ENCODE measurements at places on chromosomes 11 and 22.

DNA sequence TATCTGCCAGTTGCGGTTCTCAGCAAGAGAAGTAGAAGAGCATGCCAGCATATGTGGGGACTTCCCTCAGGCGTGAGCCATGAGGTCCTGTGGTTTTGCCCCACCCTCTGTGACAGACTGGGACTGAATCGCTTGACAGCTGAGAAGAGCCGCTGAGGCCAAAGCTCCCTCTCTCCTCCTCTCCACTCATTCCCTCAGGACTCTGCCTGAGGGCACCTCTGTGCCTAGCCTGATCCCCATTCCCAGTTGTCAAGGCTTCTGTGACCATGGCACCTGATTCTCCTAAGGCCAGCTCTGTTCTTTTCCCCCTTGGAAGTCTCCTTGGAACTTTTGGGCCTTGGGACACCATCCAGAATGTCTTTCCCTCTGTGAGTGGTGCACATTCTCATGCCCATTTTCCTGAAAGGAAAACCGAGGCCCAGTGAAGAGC, 27.0 kb downstream of the ART5 start:
- no peak for DNase-seq

DNA sequence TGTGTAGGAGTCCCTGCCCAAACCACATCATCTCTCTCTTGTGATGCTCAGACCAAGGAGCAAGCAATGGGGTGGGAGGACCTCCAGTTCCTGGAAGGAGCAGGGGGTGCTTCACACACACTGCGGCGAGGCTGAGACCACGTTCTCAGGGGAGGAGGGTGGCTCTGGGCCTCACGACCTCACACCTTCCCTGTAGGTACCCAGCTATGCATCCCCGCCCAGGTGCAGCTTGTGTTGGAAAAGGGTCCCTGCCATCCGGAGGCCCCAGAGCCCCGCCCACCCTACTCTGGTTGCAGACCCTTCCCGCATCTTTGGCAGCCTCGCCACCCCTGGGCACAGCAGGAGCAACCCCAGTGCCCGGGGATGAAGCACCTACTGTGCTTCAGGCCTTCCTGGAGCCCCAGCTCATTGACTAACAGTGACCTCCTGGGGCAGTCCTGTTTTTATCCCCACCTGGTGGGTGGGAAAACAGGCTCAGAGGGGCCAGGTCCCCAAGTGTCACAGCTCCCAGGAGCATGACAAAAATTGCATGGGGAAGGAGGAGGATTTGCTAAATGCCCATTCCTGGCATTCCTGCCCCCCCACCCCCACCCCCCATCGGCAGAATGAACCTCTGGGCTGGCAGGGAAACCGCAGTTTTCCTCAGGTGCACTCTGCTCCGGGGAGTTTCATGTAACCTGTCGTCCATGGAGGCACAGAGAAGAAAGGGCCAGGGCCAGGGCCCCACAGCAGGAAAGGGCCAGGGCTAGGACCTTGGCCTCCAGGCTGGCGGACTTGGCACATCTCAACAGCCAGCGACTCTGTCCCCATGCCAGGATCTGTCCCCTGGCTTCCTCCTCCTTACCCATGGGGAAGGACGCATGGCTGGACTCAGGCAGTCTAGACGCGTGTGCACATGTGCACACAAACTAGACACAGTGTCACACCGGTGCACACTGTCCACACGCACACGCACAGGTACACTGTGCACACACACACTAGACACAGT, 81.0 kb downstream of the IGLL1 start:
- no peak for DNase-seq

DNA sequence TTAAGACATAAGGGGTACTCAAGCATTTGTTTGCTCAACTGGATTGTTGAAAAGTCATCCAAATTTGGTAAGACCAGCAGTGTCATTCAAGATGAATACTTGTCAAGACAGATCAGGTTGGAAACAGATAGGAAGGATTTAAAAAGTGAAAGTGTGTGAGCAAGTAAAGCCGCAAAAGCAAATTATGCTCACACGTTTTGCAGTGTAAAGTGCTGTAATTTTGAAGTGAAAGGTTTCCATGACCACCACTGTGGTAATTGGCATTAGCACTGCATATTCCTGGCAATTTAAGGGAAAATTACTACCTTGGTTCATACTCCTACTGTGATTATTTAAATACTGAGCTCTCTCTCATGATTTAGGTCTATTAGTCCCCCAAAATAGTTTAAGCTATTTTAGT, 704.1 kb upstream of the CCDC179 start:
- DNase-seq, result no peak

GRCh38 chr11:116342148-116342547, 430.6 kb downstream of the BUD13 start:
- no peak for DNase-seq

GRCh38 chr11:35372565-35373283, 46.6 kb downstream of the SLC1A2 start:
- no peak for DNase-seq

GRCh38 chr11:70871881-70872280, 380.5 kb downstream of the SHANK2 start:
- no peak for DNase-seq

DNA sequence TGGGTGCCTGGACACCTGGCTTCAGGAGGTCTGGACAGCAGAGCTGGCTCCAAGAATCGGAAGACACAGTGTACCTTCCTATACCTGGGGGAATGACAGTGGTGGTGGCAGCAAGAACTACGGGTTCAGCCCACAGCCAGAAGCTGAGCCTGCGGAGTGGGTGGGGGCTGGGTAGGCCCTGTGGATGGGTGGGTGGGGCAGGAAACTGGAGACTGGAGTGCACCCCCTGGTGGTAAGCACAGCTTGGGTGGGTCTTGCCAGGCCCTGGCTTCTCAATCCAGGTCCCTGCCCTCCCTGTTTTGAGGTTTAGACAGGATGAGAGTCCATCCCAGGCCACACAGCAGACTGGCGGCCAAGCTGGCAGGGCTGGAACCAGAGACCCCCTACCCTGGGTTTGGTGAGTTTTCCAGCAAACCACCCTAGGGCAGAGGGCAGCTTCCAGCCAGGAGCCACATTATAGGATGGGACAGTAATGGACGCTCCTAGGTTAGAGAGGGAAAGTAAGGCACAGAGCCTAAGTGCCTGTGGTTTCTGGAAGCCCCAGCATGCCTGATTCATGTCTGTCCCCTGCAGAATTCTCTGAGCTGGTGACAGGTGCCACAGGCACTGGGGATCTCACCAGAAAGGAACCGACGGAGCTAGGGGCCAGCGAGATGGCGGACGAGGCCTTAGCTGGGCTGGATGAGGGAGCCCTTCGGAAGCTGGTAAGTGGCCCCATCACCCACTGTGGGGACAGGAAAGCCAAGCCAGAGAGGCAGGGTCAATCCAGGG, 1.7 kb downstream of the SMTN start:
- DNase-seq, result no peak

DNA sequence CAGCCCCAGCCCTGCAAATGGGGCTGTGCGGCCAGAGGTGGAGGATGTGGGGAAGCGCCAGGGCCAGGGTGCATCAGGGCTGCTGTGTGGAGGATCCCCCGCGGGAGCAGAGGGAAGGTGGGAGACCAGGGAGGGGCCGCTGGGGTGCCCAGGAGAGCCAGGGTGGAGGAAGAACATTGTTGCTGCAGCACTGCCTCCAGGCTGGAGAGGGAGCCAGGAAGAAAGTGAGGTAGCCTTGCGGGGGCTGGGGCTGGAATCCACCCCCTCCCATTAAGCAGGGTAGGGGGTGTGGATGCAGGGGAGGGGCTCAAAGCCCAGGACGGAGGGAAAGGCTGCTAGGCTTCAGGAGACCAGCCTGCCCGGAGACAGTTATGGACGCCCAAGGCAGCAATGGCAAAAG, 15.0 kb downstream of the CABP7 start:
- no peak for DNase-seq

DNA sequence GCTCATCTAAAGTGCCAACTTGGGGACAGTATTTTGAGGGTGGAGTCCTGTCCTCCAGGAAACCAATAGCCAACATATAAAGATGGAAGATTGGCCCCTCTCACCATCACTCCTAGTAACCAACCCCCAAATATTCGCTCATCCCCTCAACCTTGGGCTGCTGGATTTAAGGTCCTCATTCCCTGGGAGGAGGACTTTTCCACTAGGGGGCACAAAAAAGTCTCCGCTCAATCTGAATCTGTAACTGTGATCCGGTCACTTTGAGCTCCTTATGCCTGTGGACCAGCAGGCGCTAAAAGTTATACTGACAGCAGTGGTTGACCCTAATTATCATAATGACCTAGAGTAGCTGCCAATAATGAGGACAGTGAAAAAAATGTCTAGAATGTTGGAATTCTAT, 20.5 kb upstream of the CLPB start:
- DNase-seq, result no peak

- no peak for DNase-seq
Observed at GRCh38 chr11:11845071-11845470, 3.3 kb downstream of the USP47 start.

DNA sequence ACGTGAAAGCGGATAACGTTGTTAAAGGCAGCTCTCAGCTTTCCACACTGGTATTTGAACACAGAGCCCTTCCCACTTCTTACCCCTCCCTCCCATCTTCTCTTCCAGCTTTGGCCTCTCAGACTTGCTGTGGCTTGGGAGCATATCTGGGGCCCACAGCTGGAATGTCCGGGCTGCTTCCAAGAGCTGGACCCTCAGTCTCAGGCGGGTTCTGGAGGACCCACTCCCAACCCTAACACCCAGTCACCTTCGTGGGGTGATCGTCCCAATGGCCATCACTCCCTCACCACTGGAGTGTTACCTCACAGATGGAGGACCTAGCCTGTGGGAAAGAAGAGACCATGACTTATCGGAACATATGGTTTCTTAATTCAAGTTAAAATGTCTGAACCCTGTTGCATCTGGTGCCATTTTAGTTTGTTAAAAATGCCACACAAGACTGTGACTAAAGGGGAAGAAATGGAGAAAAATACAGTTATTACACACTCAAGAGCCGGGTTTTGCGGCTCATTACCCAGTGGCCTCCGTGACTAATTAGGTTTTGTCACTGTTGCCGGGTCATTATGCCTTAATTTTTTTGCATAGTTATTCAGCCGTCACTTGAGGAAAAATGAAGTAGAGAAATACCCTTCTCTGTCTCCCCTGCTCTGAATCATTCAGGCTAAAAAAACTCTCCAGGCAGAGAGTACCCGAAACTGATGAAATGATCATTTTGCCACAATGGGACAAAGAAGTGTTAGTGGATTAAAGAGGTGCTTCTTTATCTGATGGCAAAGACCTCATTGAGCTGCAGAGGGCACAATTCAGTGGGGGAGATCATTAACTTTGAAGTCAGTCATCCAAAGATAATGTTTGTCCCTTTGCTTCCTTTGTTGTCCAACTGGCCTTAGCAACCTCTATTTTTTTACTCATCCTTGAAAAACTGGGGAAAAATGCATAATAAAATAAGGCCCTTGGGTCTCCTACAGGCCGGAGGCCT, 87.2 kb upstream of the HTATIP2 start:
- DNase-seq, result no peak

- DNase-seq, result no peak
Observed at GRCh38 chr11:130555251-130555841, 106.9 kb downstream of the ADAMTS15 start.

GRCh38 chr22:49972163-49973017, 11.8 kb downstream of the PIM3 start:
- peak; percentile 2 for DNase-seq

GRCh38 chr11:122696662-122697061, 41.1 kb downstream of the UBASH3B start:
- peak; percentile 57 for DNase-seq

GRCh38 chr11:91100427-91100826, 877.6 kb upstream of the CHORDC1 start:
- DNase-seq, result no peak

GRCh38 chr11:66694732-66695207, 17.1 kb upstream of the RBM4B start:
- peak; percentile 57 for DNase-seq

Measured in T-helper 22 cell (primary cell).